Stimulated activated CD4-positive, alpha-beta T cell treated with anti-CD3 and anti-CD28 coated beads, Interleukin-4, amount 100 ng/mL, for 1 hour (primary cell): ENCODE measurements at places on chromosomes 12 and 14.

DNA sequence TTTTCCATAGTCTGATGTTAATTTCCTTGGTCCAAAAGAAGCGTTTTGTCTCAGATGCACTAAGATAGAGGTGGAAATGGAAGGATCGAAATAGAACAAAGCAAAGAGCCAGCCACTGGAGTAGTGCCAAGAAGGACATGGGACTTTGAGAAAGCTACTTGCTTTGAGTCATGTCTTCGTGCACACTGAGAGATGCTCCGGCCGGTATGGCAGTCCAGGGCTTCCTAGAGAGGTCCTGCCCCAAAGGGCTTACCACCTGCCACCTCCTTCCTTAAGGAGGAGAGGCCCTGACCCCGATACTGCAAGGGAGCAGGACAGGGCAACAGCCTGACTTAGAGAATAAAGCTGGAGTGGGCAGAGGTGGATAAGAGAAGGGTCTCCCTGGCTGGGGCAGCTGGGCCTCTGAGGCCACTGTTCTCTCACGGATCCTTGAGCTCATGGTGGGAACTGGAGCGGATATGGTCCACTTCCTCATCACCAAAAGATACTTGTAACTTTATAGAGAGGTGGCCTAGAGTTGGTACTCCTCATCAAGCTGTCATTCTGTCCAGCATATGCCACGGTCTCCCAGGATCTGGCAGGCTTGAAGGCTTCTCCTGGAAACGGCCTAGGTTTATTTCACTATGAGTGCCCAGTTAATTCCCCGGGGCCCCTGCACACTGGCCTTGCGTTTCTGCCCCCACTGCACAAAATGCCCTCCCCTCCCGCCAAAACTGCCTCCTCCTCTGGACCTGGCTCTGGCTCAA, 57.4 kb downstream of the FOXN3 start:
- no peak for DNase-seq

DNA sequence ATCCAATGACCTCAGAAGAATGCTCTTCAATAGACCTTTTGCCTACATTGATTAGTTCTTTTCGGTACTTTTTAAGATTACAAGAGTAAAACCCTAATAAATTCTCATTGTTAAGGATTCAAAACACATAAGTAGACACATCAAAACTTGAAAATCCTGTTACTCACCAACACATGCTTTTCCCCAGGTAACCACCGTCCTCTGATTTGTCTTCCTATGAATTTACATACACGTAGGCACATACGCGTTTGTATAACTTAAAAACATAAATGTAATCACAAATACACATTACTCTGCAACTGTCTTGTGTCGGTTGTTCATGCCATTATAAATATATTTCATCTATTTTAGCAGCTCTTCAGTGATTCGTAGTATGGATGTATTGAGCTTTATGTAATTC, 910 bp upstream of the WASHC4 start:
- no peak for DNase-seq

DNA sequence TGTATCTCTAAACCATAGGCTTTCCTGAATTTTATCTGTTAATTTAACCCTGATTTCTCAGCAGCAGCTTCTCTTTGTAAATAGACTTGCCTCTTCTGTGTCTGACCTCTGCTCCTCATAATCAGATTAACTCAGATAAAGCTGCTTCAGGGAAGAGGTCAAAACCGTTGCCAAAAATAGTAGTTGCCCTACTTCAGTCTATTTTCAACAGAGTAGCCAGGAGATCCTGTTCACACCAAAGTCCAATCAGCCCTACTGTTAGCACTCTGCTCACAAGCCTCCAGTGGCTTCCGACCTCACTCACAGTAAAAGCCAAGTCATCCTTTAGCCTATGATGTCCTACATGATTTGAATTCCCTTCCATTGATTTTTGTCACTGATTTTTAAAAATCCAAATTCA, 258.4 kb downstream of the PPFIA2 start:
- DNase-seq, result no peak

- no peak for DNase-seq
These were observed 21.9 kb upstream of the HIP1R start for GRCh38 chr12:122813310-122813713.

DNA sequence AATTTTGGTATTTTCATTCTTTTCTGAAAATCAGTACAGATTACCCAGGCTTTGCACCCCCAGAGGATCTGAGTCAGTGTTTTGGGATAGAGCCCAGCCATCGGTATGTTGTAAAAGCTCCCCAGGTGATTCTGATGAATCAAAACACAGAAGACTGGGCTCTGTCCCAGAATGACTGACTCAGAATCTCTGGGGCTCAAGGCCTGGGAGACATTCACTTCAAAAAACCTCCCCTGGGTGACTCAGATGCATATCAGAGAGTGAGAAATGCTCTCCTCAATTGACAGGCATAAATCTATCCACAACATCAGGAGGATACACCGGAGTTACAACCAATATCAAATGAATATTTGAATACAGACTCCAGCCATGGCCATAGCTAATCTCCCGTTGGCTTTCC, 32.6 kb downstream of the SLC35F4 start:
- no peak for DNase-seq

GRCh38 chr12:130966443-130967030, 12.8 kb downstream of the ADGRD1 start:
- no peak for DNase-seq

DNA sequence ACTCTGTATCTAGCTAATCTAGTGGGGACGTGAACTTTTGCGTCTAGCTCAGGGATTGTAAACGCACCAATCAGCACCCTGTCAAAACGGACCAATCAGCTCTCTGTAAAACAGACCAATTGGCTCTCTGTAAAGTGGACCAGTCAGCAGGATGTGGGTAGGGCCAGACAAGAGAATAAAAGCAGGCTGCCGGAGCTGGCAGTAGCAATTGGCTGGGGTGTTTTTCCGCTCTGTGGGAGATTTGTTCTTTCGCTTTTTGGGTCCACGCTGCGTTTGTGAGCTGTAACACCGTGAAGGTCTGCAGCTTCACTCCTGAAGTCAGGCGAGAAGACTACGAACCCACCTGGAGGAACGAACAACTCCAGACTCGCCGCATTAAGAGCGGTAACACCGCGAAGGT, 76.5 kb downstream of the SPRING1 start:
- no peak for DNase-seq

GRCh38 chr14:92575061-92575747, 61.6 kb downstream of the RIN3 start:
- DNase-seq, result no peak

- no peak for DNase-seq
These were observed 5.7 kb upstream of the NEK9 start for GRCh38 chr14:75132382-75133086.

GRCh38 chr12:52965337-52965731, 16.4 kb downstream of the KRT18 start:
- DNase-seq, result no peak

GRCh38 chr14:70919774-70920173, 12.5 kb downstream of the PCNX1 start:
- no peak for DNase-seq

DNA sequence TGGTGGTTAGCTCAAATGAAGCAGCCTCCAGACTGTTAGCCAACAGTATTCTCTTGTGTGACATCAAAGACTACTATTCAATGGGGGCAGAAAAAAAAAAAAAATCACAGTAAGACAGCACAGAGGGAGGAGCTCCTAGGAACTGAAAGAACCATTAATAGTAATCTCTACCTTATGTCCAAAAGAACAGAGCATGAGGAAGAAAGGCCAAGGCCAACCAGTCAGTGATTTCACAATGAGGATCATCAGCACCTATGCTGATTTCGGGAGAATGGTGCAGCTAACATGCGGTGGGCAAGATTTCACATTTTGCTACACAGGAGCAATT, 66.3 kb upstream of the SOX5 start:
- DNase-seq, result no peak

- no peak for DNase-seq
These were observed 248.7 kb upstream of the PELI2 start for GRCh38 chr14:55869397-55870049.

GRCh38 chr12:27907766-27908165, 64.8 kb downstream of the PTHLH start:
- no peak for DNase-seq

DNA sequence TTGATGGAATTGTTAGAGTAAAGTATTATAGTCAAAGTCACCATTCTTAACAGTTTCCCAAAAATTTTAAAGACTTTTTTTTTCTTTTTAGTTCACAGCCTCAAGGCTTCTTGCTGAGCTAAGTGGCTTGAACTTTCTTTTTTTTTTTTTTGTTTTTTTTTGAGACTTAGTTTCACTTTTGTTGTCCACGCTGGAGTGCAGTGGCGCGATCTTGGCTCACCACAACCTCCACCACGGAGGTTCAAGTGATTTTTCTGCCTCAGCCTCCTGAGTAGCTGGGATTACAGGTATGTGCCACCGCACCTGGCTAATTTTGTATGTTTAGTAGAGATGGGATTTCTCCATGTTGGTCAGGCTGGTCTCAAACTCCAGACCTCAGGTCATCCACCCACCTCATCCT, 92.8 kb downstream of the SETD3 start:
- DNase-seq, result no peak

- no peak for DNase-seq
These were observed 337.4 kb upstream of the FKBP4 start for GRCh38 chr12:2457215-2457932.

DNA sequence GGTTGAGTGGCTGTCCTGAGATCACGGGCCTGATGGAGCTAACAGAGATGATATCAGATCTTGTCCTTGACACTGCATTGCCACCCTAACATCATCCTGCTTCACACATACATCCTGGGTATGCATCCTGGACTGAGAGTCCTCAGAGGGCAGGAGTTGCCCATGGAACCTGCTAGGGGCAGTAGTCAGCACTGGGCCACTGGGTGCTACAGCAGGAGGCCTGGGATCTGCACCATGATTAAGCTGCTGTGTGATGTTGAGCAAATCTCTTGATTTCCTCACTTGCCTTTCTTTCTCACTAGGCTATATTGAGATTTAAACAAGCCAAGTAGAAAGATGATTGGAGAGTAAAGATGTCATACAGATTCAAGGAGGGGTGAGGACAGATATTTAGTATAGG, 22.1 kb upstream of the EIF4B start:
- no peak for DNase-seq

- no peak for DNase-seq
These were observed 17.0 kb upstream of the IL22 start for GRCh38 chr12:68270358-68270757.

DNA sequence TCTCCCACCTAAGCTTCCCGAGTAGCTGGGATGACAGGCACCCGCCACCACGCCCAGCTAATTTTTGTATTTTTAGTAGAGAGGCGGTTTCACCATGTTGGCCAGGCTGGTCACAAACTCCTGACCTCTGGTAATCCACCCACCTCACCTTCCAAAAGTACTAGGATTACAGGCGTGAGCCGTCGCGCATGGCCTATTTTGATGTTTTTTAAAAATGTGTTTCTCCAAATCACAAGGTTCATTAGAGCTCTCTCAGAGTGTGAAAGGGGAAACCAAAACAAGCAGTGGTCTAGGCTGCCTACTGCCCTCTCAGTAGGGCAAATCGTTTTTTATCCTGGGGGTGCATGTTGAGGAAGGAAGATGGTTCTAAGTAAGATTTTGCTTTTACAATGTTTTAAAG, 211.5 kb downstream of the PIK3C2G start:
- DNase-seq, result no peak
